NCI-H1105 treated with DMSO at 0.1 percent for 48 hours (cell line): ENCODE measurements at places on chromosomes 7 and 10.

DNA sequence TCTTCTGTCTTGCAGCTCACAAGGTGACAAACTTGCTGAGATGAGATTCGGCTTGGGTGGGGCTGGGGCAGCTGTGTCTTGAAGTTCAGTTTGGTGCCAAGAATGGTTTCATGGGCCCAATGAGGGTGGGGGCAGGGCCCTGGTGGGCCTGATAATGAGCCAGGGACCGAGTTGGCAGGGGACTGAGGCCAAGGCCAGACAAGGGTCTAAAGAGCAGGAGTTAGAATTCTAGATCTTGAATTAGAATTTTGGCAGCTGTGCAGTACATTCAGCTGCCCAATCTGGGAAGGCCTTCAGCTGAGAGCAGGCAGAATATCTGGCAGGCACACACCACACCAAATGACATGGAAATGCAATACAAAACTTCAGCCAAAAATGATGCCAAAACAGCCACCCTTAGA lies 1.5 kb upstream of the JAZF1 start:
- DNase-seq: peak; percentile 11

DNA sequence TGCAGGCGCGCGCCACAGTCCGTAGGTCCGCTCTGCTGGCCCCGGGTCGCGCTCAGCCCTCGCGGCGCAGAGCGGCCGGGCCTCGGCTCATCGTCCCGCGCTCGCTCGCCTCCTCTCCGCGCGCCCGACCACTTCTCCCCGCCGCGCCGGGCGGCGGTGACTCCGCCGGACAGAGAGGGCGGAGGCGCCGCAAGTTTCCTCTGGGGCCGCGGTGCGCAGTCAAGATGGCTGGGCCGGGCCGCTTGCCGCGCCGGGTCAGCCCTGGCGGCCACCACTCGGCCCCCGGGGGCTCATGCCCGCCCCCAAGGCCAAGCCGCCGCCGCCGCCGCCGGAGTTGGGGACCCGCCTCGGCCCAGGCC lies 441 bp downstream of the FZD8 start:
- DNase-seq: no peak

- no peak for DNase-seq
These were observed 241.0 kb downstream of the WDR11 start for GRCh38 chr10:121091961-121092719.

GRCh38 chr7:142807855-142808460 lies 37.2 kb downstream of the PRSS2 start:
- no peak for DNase-seq

GRCh38 chr7:36217211-36217960 lies 64.3 kb downstream of the EEPD1 start:
- no peak for DNase-seq

GRCh38 chr10:132869621-132870020 lies 72.7 kb downstream of the CFAP46 start:
- DNase-seq: no peak

DNA sequence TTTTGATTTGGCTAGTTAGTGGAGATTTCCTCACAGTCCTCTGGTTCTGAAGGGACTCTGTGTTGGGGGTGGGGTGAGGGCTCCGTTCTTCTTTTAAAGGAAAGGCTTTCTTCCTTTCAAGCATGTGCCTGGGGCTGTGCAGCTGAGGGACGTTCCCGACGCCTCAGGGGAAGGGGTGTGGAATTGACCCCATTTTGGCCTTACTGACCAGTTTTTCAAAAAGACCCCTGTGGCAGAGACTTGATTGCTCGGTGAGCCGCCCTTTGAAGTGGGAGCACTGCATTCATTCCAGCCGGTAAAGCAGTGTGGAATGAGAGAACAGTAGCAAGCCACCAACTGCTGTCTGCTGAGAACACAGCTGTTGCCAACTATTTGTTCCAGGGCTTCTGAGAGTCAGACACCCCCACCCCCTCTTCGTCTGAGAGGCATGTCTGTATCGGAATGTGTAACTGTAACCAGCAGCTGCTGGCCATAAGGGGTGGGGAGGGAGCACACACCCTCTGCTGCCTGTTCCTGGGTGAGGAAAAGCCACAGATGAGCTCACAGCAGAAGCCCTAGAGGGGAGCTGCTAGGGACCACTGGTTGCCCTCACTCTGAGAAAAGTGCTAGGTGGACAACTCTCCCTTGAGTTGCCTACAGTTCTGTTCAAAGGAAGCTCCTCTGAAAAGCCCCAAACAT lies 33.2 kb downstream of the WBP1L start:
- no peak for DNase-seq

- no peak for DNase-seq
These were observed 605.8 kb downstream of the PTPRN2 start for GRCh38 chr7:157981778-157982177.

- DNase-seq: no peak
These were observed 52.2 kb downstream of the IFIT5 start for GRCh38 chr10:89466599-89467035.

GRCh38 chr7:1242606-1243289 lies 10.1 kb downstream of the UNCX start:
- no peak for DNase-seq

GRCh38 chr10:12741360-12741804 lies 260.1 kb downstream of the CCDC3 start:
- DNase-seq: no peak

GRCh38 chr7:150322114-150322832 lies 882 bp upstream of the LRRC61 start:
- peak; percentile 9 for DNase-seq

- no peak for DNase-seq
These were observed 115.8 kb upstream of the SEC61G start for GRCh38 chr7:54874804-54875203.

GRCh38 chr7:141349804-141350203 lies 201.4 kb upstream of the AGK start:
- DNase-seq: no peak

GRCh38 chr7:107865956-107866775 lies 24.8 kb upstream of the DLD start:
- no peak for DNase-seq

DNA sequence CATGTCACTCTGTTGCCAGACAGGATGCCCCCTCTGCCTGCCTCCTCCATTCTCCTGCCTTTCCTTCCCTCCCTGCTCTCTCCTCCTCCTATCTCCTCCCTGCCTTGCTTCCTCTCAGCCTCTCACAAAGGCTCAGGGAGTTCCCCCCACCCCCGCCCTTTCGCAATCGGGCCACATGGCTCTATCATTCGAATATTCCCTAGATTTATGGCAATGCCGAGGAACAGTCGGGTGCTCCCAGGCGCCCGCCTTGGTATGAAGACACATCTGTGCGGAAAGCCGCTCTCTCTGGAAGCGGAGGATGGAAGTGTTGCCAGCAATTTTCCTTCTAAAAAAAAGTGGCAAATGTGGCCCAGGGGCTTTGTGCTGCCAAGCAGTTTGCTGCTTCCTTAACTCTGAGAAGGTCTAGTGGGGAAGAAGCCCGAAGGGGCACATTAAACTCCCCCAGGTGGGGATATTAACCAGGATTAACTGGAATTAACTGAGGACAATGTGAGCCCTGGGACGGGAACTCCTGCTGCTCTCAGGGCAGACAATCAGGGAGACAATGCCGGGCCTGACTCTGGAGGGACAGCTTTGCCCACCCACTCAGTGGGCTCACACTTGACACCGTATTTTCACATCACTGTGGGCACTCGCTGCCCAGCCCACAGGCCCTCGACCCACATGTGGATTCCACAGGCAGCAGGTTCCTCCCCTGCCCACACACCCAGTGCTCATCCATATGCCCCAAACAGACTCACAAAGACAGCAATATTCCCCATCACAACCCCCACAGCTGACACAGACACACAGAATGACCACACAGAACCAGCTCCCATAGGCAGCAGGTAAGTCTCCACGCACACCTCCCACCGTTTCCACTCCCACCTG lies 88.4 kb upstream of the SMNDC1 start:
- DNase-seq: no peak

DNA sequence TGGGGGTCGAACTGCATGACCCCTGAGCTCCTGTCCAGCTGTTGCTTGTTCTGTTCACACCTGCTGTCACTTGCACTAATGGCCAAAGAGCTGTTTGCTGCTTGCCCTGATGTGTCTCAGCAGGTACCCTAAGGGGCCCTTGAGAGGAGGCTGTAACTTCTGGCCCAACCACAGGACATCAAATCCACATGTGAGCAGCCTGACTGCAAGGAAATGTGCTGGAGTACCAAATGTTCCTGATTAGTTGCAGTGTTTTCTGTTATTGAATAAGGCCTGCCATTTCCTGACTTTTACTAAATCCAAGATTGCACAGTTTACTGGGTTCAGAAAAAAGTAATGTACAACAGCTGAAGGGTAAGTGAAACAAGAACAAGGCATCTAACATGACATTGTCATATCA lies 91.7 kb upstream of the IL6 start:
- no peak for DNase-seq

DNA sequence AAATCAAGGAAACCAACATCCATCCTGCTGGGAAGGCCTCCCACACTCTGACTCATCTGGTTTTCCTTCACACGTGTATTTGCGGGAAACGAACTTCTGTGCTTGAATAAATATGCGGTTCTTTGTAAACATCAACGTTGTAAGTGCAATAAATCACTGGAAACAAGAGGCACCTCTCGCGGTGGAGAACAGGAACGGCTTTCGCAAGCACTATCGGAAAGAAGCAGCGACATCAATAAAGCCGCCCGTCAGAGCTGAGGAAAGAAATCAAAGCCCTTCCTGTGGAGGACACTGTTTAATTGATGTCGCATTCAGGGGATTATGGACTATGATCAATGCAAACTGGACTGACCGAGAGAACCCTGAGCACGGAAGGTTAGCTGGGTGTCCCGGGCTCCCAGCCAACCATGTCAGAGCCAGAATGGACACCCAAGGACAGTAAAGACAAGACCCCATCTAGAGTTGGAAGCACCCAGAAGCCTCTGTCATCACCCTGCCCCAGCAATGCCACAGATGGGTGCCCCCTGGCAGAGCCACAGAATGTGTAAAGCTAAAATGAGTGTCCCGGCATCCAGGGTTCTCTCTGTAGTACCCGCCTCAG lies 37.6 kb downstream of the OAT start:
- no peak for DNase-seq
